ENCODE measurements at places on chromosomes 6 and 20. TPM values are rescaled to one million over a fixed set of nuclear protein-coding genes. Genes with fewer than 3 reads are reported as not detected.

SGK2 gene
- not detected for total RNA-seq

TTK gene
- total RNA-seq: 35.9 TPM

GRCh38 chr6:107202876-107203468 is 87.7 kb upstream of the BEND3 start:
- H3K27ac ChIP-seq: no peak overlapping the region
- no peak for DNase-seq
- no peaks in the 10 kb centered on the region for H3K27me3 ChIP-seq
- H3K4me1 ChIP-seq: no peaks in the 10 kb centered on the region
- H3K36me3 ChIP-seq: no peaks in the 10 kb centered on the region

- no peak overlapping the region for H3K4me3 ChIP-seq
- no peaks in the 10 kb centered on the region for H3K4me1 ChIP-seq
- H3K27me3 ChIP-seq: no peaks in the 10 kb centered on the region
These were observed 18.9 kb upstream of the DSN1 start for GRCh38 chr20:36792422-36792821.
